Stimulated activated CD8-positive, alpha-beta memory T cell treated with anti-CD3 and anti-CD28 coated beads, Interleukin-7, amount 100 ng/mL, for 24 hours (primary cell): ENCODE measurements at places on chromosomes 16 and 17.

GRCh38 chr17:78783711-78784324, 1.7 kb upstream of the CYTH1 start:
- DNase-seq, result no peak

DNA sequence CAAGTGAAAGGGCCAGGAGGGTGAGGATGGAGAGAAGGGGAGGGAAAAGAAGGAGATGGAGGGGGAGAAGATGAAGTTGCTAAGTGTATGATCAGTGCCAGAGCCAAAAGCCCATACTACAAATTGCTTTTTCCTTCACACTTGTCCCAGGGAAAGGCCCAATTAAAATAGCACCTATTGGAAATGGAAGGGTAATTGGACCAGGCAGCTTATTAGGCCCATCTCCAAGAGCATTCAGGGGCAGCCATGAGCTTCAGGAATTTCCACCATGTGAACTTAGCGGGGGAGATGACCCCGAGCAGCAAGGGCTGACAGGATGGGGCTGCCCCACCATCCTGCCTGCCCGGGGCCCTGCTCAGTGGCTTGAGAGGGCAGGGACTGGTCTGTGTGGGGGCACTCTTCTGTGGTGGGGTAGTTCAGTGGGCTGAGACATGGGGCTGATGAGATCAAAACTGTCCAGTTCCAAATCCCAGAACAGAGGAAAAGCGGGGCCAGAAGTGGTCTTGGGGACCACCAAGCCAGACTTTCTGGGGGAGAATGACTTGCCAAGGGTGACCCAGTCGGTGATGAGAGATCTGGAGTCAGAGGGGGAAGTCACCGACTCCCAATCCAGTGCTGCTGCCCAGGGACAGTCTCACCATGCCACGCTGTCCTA, 27.5 kb downstream of the GOSR2 start:
- no peak for DNase-seq

- no peak for DNase-seq
Measured at GRCh38 chr16:31355431-31356100, 590 bp downstream of the ITGAX start.

- no peak for DNase-seq
Measured at GRCh38 chr17:81396722-81397313, 1.6 kb downstream of the BAHCC1 start.

- DNase-seq, result no peak
Measured at GRCh38 chr16:65988024-65988595, 378.4 kb upstream of the CDH5 start.

DNA sequence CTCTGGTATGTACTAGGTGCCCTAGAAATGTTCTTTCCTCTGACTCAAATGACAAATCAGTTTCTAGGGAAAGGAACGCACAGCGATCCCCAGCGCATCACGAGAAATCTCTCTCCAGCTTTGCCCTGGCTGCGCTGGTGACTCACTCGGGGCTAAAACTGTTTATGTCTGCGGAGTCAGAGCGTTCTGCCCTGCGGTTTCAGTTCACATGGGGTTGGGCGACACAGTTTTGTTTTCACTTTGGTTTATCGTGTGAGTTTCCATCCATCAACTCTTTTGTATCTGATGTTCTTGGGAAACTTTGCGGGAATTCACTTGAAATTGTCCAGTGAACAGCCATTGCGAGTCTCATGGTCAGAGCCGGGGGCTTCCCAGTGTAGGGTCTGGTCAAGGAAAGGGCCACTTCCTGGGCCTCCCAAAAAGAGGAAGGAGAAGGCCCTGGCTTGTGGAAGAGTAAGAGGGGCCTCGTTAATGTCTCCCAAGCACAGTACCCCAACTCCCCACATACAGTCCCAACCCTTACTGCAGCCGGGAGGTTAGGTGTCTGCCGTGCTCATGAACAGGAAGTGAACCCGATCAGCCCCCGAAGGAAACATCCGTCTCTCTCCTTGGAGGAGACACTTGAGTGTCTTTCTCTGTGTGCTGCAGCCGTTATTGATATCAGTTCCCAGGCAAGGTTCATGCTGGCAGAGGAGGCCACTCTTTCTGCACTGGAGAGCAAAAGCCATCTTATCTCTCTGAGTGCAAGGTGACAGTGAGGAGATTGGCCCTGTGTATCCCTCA, 643.2 kb downstream of the WWOX start:
- peak; percentile 49 for DNase-seq

DNA sequence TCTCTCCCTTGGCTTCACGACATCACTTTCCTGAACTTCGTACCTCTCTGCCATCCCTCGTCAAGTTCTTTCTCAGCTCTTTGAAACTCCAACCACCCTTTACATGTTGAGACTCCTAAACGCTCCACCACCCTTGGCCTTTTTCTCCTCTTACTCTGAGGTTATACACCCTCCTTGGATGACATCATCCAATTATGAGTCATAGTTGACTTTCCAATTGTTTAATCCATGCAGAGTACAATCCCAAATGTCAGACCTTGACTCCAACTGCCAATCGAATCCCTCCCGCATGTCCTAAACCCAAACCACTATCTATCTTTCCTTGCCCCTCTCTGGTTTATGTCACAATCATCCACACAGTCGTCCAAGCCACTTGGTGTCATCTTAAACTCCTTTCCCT, 18.4 kb upstream of the C16orf82 start:
- no peak for DNase-seq

- no peak for DNase-seq
Measured at GRCh38 chr16:23082161-23082788, 67.0 kb downstream of the USP31 start.

DNA sequence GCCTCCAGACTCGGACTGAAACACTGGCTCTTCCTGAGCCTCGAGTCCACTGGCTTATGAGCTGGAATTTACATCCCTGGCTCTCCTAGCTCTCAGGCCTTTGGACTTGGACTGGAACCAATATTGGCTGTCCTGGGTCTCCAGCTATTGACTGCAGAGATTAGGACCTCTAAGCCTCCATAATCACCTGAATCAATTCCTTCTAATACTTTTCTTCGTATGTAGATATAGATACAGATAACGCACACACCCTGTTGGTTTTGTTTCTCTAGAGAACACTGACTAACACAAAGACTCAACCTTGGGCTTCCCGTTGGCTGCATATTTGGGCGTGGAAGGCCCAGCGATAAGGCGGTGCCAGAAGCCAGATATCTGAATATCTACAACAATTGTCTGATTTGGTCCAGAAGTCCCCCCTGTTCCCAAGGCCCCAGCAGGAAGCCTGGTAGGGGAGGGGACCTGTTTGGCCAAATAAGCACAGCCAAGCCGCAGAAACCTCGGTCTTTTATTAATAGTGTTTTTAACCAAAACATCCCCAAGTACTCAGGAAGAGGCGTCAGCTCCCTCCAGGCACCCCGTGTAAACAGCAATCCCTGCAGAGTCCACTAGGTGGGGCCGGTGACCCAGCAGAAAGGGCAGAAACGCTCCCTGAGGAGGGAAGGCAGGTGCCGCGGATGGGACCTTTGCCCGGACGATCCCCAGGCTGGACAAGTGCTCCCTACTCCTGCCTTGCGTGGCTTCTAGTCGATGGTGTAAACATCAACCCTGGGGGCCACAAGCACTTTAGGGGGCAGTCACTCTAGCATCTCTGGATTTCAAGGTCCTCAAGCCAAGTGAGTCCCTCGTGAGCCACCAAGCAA, 57.0 kb downstream of the ABR start:
- peak; percentile 81 for DNase-seq

GRCh38 chr16:58409316-58409973, 17.2 kb downstream of the GINS3 start:
- no peak for DNase-seq

DNA sequence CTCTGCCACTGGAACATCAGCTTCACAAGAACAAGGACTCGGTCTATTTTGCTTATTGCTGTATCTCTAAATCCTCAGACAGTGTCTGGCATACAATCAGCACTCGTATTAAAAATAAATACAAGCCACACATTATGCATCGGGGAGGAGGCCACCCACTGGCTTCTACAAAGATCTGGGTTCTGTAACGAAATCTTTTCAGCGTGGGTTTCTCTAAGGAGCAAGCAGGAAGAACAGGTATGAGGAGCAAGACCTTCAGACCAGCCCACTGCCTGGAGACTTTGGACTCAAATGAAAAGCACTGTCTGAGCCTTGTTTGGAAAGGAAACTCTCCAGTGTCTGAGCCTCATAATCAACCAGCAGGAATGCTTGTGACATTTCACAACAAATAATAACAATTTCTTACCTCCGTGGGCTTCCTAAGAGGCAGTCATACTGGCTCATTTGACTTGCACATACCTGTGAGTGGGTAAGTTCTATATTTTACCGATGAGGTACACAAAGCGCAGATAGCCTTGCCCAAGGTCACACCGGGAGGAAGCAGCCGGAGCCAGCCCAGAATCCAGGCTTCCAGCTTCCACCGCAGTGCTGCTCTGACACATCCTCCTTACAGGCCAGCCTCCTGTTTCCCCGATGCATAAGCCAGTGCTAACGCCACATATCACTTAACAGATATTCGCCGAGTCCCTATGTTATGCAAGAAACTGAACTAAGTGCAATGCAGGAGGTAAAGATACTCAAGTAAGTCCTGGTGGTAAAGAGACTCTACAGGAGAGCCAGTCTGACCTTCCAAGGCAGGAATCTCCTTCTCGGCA, 118.6 kb upstream of the TNRC6C start:
- no peak for DNase-seq

DNA sequence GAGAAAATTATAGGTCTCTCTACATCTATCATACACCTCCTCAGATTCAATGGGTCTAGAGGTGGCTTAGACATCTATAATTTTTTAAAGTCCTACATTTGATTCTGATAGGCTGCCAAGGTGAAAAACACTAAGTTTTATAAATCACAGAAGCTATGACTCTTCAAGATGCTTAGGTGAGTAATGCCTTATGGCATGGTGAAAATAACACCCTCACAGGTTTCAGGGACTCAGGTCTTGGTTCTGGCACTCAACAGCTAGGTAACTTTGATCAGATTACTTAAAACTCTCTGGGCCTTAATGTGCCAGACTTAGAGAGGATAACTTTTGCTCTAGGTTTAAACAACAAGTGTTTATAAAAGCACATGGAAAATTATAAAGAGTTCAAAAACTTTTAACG, 2.0 kb upstream of the COX10 start:
- DNase-seq, result no peak

- no peak for DNase-seq
Measured at GRCh38 chr16:86538196-86538780, 16.7 kb downstream of the MTHFSD start.

GRCh38 chr17:60080545-60080944, 1.8 kb upstream of the HEATR6 start:
- DNase-seq, result no peak

GRCh38 chr17:7416323-7416722, 3.8 kb upstream of the SPEM1 start:
- no peak for DNase-seq

- no peak for DNase-seq
Measured at GRCh38 chr16:88306860-88307545, 75.8 kb upstream of the ZNF469 start.

DNA sequence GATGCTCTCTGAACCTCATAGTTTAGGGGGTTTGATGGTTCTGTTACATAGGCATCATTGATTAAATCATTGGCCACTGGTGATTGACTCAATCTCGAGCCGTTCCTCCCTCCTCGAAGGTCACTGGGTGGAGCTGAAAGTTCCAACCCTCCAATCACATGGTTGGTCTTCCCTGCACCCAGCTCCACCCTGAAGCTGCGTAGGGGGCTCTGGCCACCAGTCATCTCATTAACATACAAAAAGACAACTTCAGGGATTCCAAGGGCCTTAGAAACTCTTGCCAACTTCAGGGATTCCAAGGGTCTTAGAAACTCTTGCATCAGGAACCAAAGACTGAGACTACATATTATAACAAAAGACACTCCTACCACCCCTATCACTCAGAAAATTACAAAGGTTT, 306.5 kb upstream of the TNRC6C start:
- DNase-seq, result no peak

DNA sequence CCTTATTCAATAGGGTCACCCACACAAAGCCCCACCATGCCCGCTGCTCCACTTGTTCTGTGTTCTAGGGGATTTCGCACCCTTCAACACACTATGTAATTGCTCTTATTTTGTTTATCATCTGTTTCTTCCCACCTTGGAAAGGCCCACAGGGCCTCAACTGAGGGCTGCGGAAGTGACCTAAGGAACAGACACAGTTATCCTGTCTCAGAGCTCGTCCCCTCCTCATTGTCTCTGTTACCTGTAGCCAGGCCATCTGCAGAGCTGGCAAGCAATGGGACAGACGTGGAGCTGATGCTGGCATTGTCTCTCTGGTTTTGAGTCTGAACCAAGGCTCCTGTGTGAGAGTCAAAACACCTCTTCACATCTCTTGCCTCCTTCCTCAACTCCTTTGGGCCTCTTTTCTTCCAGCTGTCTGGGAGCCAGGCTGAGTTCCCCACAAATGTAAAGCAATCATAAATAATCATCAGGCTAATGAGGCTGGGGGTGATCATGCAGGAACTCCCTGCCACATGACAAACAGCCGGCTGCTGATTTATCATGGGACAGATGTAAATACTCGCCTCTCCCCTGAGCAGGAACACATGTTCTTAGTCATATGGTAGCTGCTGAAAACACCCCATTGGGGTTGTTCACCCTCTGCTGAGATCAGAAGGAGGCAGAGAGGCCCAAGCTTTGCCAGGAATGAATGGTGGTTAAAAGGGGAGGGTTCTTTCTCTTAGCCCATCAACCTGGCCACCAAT, 71.9 kb downstream of the AXIN2 start:
- DNase-seq, result no peak

DNA sequence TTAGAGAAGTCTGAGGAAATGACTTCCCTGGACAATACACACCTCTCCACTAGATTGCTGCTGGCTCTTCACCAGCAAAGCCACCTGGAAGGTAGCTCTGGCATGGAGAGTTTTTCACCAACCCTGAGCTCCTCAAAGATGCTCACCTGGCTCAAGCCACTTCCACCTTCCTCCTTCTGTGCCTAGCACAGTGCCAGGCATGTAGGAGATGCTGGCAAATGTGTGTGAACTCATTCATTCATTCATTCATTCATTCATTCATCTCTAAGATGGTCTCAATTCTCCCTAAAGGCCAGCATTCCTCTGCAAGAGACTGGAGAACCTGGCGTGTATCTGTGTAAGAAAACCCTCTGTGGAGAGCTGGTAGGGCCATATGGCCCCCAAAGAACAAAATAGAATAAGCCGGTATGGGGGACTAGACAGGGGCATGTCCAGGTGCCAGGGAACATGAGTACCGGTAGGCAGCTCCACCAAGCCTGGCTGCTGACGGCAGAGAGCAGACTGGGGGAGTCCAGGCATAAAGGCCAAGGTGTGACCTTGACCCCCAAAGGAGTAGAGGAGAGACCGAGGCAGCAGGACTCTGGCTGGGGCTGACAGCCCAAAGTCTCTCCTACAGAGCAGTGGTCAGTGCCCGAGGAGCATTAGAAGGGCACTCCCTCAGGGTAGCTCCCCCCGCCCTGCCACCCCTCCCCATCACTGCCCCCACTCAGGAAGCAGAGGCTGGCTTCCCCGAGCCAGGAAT, 132.2 kb upstream of the TNRC6C start:
- DNase-seq, result no peak
